Activated CD4-positive, alpha-beta T cell treated with anti-CD3 and anti-CD28 coated beads, Interleukin-2, amount 10 ng/mL, durations not matched to agents 7 days and 5 days (primary cell): ENCODE measurements at places on chromosomes 6 and 20. TPM values are rescaled to one million over a fixed set of nuclear protein-coding genes. Genes with fewer than 3 reads are reported as not detected.

MARCKS gene
- not detected for total RNA-seq

DNA sequence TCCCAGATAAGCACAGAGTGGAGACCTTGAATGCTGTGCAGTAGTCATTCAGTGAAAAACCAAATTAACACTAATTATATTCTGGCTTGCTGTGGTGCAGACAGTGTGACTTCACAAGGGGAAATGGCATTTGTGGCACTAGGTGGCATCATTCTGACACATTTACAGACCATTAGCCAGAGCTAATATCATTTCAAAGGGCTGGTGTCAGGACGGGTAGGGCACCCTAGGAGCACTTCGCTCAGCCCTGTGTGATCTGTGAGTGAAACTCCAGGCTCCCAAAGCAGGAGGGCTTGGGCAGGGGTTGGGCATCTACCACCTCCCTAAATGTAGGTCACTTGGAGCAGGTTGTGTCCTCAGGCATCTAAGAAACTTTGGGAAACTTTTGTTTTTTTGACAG, 555.8 kb downstream of the PKHD1 start:
- H3K27ac ChIP-seq = no peak overlapping the region
- no peaks in the 10 kb centered on the region for H3K36me3 ChIP-seq

DNA sequence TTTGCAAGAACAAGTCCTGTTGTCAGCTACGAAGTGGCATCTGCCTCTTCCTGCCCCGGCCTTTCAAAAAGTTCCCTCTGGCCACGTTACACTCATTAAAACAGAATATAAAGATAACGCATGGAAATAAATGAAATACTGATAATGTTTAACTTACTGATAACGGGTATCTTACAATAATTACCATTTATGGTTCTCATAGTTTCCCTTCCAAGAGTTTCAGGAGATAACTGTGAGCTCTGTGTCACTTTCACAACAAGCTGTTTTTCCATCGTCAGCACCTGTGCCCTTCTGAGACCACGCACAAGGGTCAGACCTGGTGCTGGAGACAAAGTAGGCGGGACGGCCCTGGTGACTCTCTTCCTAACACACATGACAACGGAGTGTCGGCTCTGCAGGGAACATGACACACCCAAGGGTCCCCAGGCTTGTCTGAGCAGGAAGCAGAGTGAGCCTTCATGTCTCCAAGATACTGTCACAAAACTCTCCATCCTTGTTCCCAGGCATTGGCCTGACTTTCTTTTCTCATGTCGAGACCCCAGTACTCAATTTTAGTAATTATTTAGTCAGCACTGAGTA, 86.2 kb upstream of the THBS2 start:
- no peaks in the 10 kb centered on the region for H3K4me1 ChIP-seq
- no peak for DNase-seq
- H3K4me3 ChIP-seq = no peak overlapping the region
- H3K27ac ChIP-seq = no peak overlapping the region
- no peaks in the 10 kb centered on the region for H3K36me3 ChIP-seq

- H3K4me1 ChIP-seq = no peaks in the 10 kb centered on the region
- H3K36me3 ChIP-seq = no peaks in the 10 kb centered on the region
- no peak overlapping the region for H3K4me3 ChIP-seq
- DNase-seq = no peak
Observed at GRCh38 chr20:39986173-39986904, 702.7 kb downstream of the MAFB start.

LZTS3 gene
- 0.62 TPM for total RNA-seq

- H3K27ac ChIP-seq = peak overlapping the region; percentile 99
- H3K27me3 ChIP-seq = no peaks in the 10 kb centered on the region
- H3K4me3 ChIP-seq = peak overlapping the region; percentile 96
- peaks cover 34% of the 10 kb centered on the region for H3K36me3 ChIP-seq
- H3K4me1 ChIP-seq = peaks cover 60% of the 10 kb centered on the region
Observed at GRCh38 chr6:27139756-27140579, 107.5 kb upstream of the PRSS16 start.

DNA sequence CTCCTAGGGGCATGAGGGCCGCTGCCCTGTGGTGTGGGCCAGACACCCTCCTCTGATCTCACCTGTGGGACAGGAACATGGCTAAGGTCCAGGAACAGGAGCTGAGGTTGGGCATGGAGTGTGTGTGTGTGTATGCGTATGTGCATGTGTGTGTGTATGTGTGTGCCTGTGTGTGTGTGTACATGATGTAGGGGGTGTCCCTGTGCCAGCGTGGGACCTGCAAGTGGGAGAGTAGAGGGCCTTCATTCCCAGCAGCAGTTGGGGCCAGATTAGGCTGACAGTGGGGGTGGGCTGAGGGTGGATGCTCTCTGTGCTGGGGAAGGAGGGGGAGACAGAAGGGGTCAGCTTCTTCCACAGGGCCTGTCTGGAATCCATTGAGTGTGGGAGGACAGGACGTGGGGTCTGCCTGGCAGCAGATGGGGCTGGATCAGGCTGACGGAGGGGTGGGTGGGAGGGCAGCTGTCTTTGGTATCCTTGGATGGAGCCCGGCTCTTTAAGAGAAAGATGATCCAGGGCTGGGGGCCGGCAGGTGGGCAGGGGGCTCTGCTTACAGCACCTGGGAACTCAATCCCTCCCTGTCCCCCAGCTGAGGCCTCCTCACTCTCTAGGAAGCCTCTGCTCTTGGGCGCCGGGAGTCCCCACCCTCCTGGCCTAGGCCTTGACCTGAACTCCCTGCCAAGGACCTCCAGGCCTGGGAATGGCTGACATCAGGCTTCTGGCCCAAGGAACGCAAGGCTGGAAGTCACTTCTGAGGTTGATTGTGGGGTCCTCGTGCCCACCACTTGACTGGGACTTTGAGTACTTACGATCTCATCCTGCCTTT, 44.0 kb downstream of the SPDEF start:
- H3K4me3 ChIP-seq = no peak overlapping the region
- H3K36me3 ChIP-seq = no peaks in the 10 kb centered on the region
- H3K27ac ChIP-seq = no peak overlapping the region

GRCh38 chr6:122622479-122622878, 12.3 kb downstream of the PKIB start:
- no peaks in the 10 kb centered on the region for H3K36me3 ChIP-seq
- H3K4me1 ChIP-seq = no peaks in the 10 kb centered on the region
- DNase-seq = no peak

COL19A1 gene
- not detected for total RNA-seq

DNA sequence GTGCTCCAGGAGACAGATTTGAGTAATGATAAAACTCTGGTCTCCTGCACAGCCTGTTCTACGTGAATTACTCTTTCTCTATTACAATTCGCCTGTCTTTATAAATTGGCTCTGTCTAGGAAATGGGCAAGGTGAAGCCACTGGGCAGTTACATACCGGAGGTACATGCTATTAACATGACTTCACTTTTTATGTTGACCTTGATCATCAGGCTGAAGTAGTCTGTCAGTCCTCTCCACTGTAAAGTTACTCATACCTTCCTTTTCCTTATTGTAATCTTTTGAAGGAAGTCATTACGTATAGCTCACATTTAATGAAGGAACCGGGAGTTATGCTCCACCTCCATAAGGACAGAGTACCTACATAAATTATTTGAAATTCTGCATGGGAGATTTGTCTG, 19.9 kb upstream of the KHDC1 start:
- no peak overlapping the region for H3K27ac ChIP-seq
- no peak for DNase-seq
- H3K36me3 ChIP-seq = peaks cover 3% of the 10 kb centered on the region
- peaks cover 3% of the 10 kb centered on the region for H3K4me1 ChIP-seq
- no peak overlapping the region for H3K4me3 ChIP-seq
- no peaks in the 10 kb centered on the region for H3K27me3 ChIP-seq

DNA sequence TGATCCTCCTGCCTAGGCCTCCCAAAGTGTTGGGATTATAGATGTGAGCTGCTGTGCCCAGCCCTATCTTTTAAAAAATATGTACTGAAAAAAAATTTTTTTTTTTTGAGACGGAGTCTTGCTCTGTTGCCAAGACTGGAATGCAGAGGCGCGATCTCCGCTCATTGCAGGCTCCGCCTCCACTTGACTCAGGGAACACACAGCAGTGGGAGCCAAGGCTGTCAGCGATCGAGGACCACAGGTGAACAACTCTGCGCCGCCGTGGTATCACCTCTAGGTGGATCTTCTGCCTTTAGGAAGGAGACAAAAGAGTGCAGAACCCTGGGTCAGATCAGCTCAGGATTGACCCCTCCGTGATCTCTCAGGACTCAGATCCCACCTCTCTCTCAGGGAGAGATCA, 13.7 kb downstream of the RAET1E start:
- no peak overlapping the region for H3K27ac ChIP-seq
- H3K4me1 ChIP-seq = no peaks in the 10 kb centered on the region
- H3K4me3 ChIP-seq = no peak overlapping the region
- DNase-seq = no peak

ADTRP gene
- 2.5 TPM for total RNA-seq
